CD4-positive, alpha-beta T cell treated with Interleukin-4 for 4 hours (primary cell): ENCODE measurements at places on chromosomes 1 and 21.
A peak's percentile ranks its signal among the peaks of the same experiment; 100 is the strongest.

DNA sequence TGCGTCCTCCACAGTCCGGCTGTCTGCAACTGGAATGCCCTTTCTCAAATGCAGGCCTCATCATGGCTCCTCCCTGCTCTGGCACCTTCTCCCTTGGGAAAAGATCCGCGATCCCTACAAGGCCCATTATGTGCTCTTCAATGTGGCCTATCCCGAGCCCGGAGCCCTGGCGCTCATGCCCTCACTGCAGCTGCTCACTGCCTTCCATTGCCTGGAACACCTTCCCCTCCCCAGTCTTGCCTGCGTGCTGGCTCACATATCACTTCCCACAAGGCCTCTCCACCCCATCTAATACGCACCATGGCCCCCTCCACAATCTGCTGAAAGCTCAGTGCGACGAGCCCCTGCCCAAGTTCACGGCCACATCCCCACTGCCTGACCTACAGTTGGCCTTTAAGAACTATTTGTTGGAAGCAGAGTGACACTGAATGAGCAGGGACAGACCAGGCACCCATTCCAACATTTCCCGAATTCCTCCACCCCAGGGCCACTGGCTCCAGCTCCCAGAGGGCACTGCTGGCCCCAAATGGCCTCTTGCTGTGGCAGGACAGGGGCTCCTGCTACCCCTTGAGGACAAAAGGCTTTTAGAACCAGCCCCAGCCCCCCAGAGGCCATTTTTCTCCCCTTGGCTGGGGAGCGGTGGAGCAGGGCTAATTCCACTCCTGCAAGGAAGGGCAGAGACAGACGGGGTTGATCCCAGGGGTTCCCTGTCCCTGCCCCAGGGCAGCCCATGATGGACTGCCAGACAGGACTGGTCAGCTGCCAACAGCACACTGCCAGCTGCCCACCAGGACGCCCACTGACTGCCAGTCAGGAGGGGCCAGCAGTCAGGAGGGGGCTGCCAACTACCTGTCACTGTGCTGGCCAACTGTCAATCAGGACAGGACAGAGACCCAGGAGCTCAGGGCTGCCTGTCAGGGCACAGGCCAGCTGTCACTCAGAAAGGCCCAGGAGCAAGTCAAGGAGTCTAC lies 64.8 kb downstream of the DHRS3 start:
- no peak for DNase-seq

DNA sequence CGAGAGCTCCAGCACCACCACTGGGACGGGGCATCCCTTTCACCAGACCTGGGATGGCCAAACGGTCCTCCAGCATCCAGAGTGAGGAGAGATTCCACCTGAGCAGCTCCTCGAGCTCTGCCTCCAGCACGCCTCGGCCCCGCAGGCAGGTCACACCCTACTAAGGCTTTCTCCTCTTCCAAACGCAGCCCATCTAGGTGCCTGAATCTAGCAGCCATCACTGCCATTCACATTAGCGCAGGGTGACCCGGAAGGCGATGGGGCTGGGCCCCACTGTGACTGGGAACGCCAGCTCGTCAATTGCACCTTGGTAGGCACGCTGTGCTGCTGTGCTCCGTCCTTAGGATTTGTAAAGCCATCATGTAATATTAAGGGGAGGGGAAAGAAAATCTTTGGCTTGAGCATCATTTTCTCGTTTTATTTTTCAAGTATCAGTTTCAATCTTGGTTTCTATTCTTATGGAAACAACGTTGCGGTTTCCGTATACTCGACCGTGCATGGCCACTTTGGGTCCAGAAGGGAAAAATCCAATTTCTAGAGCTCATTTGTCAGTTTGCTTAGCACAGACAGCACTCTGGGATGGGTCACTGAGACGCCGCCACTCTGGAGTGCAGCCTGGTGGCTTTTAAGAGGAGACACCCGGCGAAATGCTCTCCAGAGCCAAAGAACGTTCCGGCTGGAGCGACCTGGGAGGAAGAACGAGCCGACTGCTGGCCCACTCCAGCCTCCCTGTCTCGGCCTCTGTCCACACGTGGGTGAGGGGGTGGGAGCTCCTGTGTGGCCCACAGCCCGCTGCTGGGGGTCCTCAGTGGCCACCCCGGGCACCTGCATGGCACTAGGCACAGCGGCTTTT lies 173.6 kb downstream of the PRDM16 start:
- DNase-seq, result no peak

DNA sequence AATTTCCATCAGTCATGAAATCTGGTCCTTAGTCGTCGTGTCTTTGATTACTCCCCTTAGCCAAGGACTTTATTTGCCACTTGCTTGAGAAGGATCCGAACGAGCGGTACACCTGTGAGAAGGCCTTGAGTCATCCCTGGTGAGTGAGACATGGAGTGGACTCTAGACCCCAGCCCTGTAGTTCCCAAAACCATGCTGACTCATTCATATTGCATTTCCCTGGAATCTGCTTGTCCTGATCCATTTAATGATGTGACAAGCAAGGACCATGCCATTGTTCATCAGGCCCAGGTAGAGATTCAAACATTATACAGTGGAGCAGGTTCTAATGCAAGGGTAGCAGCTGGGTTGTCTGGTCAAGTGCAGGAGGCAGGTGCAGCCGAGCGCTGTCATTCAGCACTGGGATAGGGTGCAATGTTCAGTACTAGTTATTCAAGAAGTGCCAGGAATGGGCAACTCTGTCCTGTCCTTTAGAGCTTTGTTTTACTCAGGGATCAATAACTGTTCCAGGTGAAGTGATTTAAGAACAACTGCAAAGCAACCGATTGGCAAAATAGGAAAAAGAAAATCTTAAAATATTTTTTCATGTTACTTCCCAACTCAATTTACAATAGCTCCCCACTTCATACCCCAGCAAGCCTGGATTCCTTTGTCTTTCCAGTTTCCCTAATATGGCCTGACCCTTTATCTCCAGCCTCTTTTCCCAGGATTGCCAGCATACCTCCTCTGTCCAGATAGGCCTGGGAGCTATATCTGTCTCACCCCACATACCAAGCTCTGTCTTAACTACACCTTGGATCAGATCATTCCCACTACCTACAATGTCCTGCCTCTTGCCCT lies 26.5 kb downstream of the CAMK1G start:
- DNase-seq, result no peak

DNA sequence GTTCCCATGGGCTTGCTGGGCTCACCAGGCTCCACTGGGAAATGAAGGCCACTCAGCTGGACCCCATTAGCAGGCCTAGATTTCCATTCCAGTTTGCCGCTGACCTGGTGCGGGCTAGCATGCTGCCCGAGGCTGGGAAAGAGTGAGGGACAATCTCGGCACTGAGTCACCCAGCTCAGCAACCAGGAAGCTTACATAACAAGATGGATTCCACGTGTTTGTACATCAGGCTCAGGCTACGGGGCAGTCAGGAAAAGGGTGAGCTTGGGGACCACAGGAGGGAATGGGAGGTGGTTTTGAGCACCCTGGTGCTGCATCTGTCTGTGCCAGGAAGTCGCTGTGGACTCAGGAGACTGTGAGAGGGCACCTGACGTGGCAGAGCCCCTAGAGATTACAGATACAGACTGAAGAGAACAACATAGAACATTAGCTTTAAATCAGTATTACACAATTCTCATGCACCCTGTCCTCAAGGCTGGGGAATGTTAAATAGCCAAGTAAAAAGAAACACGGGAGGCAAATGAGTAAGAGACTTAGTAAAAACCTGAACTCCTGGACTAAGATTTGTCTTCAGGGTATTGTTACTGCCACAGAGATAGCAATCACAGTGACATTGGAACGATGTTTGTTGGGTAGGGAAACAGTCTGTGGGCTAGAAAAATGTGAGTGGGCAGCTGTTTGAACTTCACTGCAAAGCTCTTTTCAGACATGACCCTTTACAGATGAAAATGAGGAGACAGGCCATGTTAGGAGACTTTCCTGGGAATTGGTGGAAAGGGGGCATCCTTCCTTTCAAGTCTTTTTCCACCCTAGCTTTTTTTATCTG lies 51.1 kb downstream of the GLUL start:
- no peak for DNase-seq

DNA sequence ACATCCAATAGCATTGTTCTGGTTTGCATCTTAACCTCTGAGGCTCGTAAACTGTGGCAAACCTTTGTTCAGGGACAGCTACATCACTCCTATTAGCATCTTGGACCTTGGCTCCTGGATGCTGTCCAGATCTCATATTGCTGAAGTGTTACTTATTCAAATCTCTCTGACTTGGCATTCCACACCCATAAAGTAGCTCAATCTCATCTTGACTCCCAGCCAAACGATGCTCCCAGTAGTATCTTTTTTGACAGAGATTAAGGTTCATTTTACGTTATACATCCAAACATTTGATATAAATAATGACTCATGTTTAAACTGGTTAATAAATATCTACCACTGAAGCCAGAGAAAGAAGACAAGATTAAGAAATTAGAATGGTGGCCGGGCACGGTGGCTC lies 4.4 kb upstream of the FLVCR1 start:
- no peak for DNase-seq

DNA sequence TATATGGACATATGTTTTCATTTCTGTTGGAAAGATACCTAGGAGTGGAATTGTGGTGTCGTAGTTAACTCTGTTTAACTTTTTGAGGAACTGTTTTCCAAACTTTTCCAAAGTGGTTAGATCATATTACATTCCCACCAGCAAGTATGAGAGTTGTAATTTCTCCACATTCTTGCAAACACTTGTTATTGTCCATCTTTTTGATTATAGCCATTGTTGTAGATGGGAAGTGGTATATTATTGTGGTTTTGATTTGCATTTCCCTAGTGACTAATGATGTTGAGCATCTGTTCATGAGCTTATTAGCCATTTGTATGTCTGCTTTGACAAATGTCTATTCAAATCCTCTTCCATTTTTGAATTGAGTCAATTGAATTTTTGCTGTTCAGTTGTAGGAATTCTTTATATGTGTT lies 19.8 kb downstream of the CAMTA1 start:
- DNase-seq, result no peak

DNA sequence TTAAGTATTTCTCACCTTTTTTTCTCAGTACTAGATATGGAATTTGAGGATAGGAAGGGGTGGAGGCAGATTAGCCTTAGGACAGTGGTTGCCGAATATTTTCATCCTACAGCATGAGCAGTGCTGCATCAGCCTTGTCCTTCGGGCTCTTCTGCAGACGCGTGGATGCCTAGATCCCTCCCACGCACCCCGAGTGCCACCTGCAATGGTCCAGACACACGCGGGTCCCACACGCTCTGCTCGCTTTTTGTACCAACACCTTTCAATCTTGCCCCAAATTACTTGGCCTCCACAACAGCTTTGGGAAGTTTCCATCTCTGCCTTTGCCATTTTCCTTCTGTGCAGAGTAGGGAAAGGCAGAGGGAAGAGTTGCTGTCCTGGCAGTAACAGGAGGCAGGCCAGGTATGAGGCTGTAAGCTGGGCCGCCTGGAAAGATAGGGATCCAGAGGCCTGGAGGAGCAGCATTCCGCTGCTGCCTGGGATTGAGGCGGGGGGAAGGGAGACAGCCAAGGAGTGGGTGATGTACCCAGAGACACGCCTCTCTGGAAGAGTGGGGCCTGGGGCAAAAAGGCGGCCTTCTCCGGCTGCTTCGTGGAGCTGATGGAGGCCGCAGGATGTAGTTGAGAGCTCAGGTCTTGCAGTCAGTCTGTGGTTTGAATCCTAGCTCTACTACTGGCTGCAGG lies 467.7 kb downstream of the KIF26B start:
- no peak for DNase-seq

DNA sequence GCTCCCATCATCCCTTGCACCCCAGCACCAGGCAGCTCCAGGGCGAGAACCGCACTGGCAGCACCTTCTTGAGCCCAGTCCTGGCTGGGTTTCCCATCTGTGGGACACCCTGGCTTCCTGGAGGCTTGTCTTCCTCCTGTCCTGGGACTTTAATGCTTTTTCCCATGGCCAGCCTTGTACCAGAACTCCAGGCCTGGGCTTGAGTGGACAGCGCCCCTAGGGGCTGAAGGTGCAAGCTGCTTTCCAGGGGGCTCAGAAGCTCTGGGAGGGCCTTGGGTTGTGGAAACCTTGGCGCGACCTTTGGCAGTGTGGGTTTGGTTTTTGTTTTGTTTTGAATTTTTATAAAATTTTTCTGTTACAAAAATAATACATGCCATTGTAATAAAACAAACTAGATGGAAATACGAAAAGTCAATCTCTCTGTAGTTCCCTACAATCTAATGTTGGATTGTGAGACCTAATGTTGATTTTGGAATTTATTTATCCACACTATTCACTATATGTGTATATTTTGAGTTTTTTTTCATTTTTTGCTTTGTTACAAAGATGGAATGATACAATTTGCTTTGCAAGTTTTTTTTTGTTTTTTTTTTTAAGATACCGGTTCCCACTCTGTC lies 33.8 kb upstream of the RPL11 start:
- DNase-seq, result peak; percentile 13

DNA sequence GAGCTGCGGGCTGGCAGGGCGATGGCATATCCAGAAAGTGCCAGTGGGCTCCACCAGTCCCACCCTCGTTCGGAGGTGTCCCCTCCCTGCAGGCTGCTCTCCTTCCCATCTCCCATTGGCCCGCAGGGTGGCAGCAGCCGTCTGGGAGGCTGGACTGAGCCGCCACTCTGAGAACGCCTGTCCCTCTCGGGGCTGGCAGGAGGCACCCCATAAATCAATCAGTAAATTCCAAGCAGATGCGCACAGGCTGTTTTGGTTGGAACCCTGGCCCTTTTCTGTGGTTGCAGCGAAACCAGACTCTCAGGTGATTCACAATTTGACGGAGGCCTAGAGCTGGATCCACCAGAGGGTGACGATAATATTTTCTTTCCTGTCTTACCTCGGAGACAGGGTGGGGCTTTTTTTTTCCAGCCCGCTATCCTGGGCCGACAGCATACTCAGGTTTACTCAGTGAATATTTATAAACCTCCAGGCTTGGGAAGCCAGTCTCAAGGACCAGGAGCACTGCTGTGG lies 99.7 kb downstream of the GLIS1 start:
- no peak for DNase-seq

DNA sequence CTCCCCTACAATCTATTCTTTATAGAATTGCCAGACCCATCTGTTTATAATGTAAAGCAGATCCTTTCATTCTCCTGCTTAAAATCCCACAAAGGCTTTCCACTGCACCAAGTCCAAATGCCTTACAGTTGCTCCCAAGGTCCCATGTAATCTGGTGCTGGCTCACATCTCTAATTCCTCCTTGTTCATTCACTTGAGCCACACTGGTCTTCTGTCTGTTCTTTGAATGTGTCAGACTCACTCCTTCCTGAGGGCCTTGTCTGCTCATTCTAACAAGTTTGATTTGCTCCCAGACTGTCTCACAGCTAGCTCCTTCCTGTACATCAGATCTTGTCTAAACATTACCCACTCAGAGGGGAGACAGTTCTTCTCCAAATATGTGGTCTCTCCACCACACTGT lies 38.9 kb downstream of the ALG14 start:
- no peak for DNase-seq

GRCh38 chr1:66450043-66450514 lies 83.9 kb upstream of the SGIP1 start:
- no peak for DNase-seq

DNA sequence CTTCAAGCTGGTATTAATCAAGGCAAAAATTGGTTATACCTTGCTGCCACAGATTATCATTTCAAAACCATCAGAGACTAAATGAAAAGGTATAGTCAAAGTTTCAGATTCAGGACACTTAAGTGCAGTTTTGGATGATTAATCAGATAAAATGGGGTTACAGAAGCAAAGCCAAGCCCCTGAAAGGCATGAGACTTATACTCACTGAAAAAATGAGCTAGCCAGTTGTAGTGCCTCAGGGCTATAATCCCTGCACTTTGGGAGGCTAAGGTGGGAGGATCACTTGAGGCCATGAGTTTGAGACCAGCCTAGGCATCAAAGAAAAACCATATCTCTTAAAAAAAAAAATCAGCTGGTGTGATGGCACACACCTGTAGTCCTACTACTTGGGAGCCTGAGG lies 15.2 kb downstream of the LRRC40 start:
- DNase-seq, result no peak

- DNase-seq, result no peak
Measured at GRCh38 chr21:29513535-29513934, 214.8 kb downstream of the BACH1 start.

GRCh38 chr1:7233237-7233540 lies 447.9 kb downstream of the CAMTA1 start:
- no peak for DNase-seq
